ENCODE measurements at places on chromosomes 16 and 17. TPM values are rescaled to one million over a fixed set of nuclear protein-coding genes. Genes with fewer than 3 reads are reported as not detected.

Gene ITGB3
- total RNA-seq: not detected

Gene C17orf107
- 5.0 TPM for total RNA-seq

Gene DLG4
- 7.2 TPM for total RNA-seq

Gene TLCD1
- 2.2 TPM for total RNA-seq

Gene TBC1D3K
- not detected for total RNA-seq

Gene CMTM1
- 13.4 TPM for total RNA-seq

Gene RHBDL3
- total RNA-seq: not detected

Gene RAB11FIP4
- 44.1 TPM for total RNA-seq

Gene PRAC1
- total RNA-seq: not detected

Gene RGS11
- total RNA-seq: not detected

Gene NPIPA2
- total RNA-seq: 11.8 TPM

Gene OR3A3
- not detected for total RNA-seq

Gene ZNF594
- total RNA-seq: 28.9 TPM

Gene HID1
- 17.5 TPM for total RNA-seq

Gene GUCY2D
- not detected for total RNA-seq

- DNase-seq: no peak
Observed at GRCh38 chr17:65227637-65228036, 90.5 kb downstream of the RGS9 start.

DNA sequence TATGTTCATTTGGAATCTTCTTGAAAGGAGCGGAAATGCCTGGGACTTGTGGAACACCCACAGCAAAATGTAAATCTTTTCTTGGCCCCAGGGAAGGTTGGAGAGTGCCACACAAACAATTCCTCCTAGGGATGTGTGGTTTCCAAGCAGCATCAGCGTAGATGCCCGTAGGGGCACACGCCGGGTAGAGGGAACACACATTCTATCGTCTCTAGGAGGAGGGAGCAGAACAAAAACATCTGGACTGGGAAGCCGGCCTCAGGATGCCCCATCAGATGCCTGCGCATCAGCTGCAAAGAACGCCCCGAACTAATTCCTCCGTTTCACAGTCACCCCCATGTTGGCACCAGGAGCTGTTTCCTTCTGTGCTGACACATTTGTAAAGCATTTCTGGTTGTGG, 357.9 kb upstream of the ZFHX3 start:
- no peak for DNase-seq

DNA sequence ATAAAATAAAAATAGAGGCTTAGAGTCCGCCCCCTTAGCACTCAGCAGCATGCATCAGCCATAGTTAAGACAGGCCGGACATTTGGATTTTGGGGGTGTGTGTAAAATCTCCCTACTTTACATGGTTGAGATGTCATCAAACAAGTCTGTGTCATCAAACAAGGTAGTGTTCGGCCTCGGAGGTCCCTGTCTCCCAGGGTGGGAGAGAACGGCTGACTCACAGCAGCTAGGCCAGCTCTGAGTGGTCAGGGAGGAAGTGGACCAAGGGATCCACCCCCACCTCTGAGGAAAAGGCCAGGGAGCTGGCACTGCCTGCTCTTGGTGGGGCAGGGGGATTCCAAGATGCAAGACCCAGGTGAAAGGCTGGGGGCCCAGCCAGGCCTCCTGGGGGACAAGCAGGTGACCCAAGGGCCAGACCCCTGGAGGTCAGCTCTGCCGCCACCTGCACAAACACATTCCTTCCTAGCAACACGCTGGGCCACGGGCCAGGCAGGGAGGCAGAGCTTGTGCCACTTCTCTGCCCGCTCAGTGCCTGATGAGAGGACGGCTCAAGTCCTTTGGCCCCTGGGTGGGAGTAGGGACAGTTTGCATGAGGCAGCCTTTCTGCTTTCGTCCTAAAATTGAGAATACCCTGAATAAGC, 28.5 kb downstream of the KIFC3 start:
- DNase-seq: no peak

GRCh38 chr16:1422076-1422475, 1.5 kb upstream of the UQCC4 start:
- DNase-seq: no peak

GRCh38 chr17:42049834-42050392, 488 bp downstream of the C17orf113 start:
- DNase-seq: no peak

- no peak for DNase-seq
Observed at GRCh38 chr16:66678337-66678736, 18.2 kb downstream of the CMTM4 start.

GRCh38 chr16:24270721-24271442, 14.7 kb downstream of the CACNG3 start:
- DNase-seq: no peak

DNA sequence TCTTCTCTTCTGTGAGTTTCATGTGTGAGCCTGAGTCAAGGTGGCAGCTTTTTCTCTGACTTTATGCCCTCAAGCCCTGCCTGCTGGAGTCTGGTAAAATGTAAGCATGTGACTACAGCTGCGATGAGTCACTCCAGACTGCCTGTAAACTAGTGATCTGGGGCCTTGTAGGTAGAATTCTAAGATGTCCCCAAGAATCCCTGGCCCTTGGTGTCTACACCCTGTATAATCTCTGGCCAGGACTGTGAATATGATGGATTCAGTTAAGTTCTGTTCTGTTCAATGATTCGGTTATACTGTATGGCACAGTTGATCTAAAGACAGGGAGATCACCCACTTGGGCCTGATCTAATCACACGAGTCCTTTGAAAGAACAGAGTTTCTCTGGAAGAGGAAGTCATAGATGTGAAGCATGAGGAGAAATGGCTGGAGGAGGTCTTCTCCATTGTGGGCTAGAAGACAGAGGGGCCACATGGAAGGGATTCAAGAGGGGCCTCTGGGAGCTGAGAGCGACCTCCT, 29.8 kb downstream of the PRSS54 start:
- DNase-seq: no peak

- DNase-seq: peak; percentile 44
Observed at GRCh38 chr17:19645734-19646201, 2.8 kb upstream of the ALDH3A2 start.

DNA sequence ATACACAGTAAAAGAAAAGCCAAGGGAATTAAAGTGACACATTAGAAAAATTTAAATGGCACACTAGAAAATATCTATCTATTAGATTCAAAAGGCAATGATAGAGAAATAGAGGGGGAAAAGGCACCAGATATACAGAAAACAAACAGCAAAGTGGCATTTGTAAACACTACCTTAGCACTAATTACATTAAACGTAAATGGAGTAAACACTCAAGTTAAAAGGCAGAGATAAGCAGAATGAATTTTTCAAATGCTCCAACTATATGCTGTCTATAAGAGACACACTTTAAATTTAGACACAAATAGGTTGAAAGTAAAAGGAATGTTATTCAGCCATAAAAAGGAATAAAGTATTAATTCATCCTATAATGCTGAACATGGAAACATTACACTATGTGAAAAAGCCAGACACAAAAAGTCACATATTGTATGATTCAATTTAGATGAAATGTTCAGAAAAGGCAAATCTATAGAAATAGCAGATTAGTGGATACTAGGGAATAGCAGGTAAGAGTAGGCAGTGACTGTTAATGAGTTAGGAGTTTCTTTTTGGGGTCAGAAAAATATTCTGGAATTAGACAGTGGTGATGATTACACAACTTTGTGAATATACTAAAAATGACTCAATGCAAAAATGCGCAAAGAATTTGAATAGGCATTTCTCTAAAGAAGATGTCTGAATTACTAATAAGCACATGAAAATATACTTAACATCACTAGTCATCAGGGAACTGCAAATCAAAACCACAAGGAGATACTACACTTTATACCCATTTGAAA, 92.4 kb downstream of the BRIP1 start:
- no peak for DNase-seq

GRCh38 chr16:83356266-83356665, 451.5 kb upstream of the HSBP1 start:
- DNase-seq: no peak

- peak; percentile 14 for DNase-seq
Observed at GRCh38 chr17:74356646-74357465, 4.8 kb downstream of the BTBD17 start.

DNA sequence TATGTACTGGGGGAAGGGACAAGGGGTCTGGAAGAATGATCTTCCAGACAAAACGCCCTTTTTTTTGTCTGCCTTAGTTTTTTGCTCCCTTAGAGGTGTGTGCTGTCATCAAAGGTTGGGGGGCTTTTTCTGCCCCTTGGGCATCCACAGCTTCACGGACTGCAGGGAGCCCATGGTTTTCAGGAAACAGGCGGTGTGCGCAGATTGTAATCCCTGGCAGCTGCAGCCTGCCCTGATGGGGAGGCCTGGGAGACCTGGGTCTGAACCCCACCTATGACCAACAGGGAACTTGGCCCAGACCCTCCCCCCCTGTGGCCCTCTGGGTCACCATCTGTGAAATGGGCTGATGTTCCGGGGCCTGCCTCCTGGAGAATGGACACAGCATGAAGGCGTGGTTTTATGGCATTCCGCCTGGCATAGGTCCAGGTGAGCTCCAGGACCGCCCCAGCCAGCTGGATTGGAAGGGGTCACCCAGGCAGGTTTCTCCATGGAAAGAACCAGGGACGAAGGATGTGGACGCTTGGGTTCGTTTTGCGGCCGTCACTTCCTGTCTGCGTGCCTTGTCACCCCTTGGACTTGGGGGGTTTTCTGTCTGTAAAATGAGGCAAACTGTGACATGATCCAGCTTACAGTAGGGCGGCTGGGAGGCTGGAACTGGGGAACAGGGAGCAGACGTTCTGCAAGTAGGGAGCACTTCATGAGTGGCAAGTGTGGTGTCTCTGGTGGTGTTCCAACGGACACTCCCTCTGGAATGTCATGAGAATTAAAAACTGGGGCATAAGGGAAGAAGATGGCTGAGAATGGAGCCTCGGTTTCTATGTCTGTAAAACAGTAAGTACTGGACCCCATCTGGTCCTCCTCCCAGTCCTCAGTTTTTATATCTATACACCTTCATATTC, 1.5 kb downstream of the CPNE2 start:
- no peak for DNase-seq

DNA sequence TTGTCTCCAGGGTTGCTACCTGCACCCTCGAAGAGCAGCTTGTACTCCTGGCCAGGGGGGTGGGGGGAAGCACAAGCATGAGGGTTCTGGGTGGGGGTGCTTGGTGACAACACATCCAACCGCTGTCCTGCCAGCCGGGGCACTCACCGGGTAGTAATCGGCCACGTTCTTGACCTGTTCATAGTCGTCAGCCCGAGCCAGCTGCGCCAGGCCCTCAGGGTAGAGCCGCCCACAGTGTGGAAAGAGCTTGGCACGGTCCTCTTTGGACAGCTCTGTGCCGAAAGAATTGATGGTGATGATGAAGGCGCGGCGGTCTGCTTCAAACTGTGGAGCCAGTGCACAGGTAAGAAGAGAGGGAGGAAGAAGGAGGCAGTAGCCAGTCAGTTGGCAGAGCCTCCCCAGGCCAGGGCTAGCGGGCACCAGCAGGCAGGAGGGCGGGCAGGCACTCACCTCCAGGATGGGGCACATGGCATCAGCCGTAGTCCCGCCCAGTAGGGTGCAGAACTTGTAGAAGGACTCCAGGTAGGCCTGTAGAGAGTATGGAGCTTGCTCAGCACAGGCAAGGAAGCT, 8.0 kb downstream of the HSD11B2 start:
- DNase-seq: no peak

DNA sequence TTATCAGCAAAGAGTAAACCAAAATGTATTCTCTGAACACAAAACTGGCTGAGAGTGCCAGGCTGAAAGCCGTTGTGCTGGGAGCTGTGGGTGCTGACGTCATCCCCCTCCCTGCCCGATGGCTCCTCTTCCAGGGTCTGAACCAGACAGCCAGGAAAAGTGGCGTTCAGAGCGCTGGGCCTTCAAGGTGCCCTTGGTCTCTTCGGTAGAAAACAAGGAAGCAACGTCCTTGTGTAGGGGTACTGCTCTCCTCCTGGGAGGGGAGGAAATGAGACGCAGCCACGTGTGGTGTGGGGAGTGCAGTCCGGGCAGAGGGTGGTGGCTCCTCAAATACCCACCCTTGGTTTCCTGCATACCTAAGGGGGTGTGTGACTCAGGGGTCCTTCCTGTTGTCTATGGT, 394.7 kb downstream of the SEC14L1 start:
- DNase-seq: no peak

DNA sequence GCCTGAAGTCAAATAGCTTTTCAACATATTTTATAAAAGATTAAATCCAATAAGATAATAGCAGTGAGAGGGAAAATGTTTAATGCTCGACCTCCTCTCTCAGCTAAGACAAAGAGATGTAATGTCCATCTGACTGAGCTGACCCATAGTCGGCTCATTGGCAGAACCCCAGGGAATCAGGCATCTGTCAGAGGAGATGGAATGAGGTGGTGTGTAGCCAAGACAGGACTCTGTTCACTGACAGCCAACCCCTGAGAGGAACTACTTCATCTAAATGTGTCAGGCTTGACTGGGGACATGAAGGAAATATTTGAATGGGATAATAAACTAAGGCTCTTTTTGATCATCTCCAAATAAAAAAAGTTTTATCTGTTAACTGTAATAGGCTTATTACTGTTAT, 188.0 kb downstream of the CDH11 start:
- no peak for DNase-seq

DNA sequence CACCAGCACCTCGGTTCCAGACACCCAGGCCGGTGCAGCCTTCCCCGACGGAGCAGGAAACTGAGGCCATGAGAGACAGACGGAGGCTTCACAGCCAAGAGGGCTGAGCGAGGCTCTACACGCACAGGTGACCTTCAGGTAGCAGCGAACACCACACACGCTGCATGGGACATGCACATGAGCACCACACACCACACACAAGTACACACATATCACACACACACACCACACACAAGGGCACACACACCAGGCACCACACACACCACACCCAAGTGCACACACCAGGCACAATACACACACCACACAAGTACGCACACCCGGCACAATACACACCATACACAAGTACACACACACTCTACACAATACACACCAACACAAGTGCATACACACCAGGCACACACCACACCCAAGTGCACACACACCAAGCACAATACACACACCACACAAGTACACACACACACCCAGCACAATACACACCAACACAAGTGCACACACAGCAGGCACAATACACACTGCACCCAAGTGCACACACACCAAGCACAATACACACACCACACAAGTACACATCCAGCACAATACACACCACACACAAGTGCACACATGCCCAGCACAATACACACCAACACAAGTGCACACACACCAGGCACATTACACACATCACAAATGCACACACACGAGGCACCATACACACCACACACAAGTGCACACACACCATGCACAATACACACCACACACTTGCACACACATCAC, 33.4 kb upstream of the ZNF469 start:
- no peak for DNase-seq

DNA sequence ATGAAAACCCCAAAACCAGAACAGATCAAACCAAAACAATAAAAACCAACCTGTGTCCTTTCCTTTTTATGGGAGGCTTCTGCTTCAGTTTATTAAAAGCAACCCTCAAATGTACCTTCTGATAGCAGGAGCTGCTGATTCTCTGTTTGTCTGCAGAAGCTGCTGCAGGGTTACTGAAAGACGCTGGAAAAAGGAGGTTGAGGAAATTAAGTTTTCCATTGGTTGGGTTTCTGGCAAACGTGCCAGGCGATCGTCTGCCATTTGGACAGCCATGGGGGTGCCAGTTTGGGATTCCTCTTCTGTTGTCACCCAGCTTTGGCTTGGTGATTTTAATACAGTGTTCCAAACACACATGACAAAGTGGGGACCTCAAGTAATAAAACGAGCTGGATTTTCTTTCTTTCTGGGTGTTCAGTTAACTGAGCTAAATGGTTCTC, 185.4 kb upstream of the ZFHX3 start:
- DNase-seq: no peak

- DNase-seq: no peak
Observed at GRCh38 chr17:74297941-74298340, 23.9 kb downstream of the DNAI2 start.

- no peak for DNase-seq
Observed at GRCh38 chr17:27282054-27282551, 11.8 kb upstream of the WSB1 start.
